ENCODE measurements at places on chromosomes 4 and X.

- DNase-seq, result no peak
- no peak overlapping the region for H3K27ac ChIP-seq
- H3K27me3 ChIP-seq, result no peaks in the 10 kb centered on the region
- no peaks in the 10 kb centered on the region for H3K36me3 ChIP-seq
Observed at GRCh38 chr4:185782523-185782922, 29.5 kb downstream of the SORBS2 start.

- no peaks in the 10 kb centered on the region for H3K4me1 ChIP-seq
- H3K27ac ChIP-seq, result no peak overlapping the region
Observed at GRCh38 chr4:44985938-44986337, 259.6 kb upstream of the GNPDA2 start.

DNA sequence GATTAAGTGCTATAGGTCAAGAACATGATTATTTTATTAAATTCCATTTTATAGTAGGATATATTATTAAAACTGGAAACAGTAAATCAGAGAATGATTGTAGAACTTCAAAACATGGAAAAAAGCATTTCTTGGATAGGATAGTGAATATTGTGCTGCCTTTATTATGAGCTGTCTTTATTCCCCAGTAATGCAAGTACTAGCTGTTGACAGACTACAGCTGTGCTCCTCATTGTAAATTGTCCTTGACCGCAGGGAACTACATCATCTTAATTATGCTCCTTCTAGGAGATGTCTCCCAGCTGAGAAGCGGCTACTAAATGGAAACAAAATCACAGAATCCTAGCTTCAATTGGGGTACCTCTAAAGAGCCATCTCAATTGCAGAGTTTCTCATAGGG lies 1457.2 kb upstream of the PCDH7 start:
- DNase-seq, result no peak
- no peaks in the 10 kb centered on the region for H3K36me3 ChIP-seq
- H3K4me3 ChIP-seq, result no peak overlapping the region
- H3K27ac ChIP-seq, result no peak overlapping the region

DNA sequence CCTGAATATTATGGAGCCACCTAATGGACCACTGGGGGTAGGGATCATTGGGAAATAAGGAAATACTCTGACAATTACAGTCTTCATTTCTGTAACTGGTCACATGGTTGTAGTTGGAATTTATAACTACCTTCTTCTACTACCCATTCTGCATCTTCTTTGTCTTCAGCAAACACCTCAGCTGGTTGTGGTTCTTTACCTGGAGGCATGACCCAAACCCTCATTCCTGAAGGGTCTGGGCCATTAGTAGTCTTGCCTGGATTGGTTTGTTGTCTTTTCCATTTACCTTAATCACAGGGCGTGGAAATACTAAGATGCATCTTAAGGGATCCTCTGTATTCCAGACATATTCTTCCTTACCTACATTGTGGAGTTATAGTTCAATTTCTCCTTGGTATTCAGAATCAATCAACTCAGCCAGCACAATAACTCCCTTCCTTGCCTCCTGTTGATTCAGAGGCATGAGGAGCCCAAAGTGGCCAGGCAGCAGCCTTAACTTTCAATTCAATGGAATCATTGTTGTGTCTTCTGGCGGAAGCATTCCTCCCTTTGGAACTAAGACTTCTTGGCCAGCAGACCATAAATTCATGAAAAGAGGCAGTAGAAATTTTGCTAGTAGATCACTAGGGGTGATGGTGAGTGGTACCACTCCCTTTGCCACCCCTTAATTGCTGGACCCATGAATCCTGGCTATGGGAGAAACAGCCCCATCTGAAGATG lies 75.7 kb upstream of the RAP2C start:
- H3K36me3 ChIP-seq, result no peaks in the 10 kb centered on the region
- no peak overlapping the region for H3K27ac ChIP-seq
- H3K4me1 ChIP-seq, result no peaks in the 10 kb centered on the region
- H3K27me3 ChIP-seq, result no peaks in the 10 kb centered on the region
- no peak for DNase-seq
- no peak overlapping the region for H3K4me3 ChIP-seq

All from activated CD4-positive, alpha-beta T cell treated with anti-CD3 and anti-CD28 coated beads, Interleukin-2, amount 10 ng/mL, durations not matched to agents 7 days and 5 days (primary cell).